ENCODE measurements at places on chromosomes 7 and 10.

DNA sequence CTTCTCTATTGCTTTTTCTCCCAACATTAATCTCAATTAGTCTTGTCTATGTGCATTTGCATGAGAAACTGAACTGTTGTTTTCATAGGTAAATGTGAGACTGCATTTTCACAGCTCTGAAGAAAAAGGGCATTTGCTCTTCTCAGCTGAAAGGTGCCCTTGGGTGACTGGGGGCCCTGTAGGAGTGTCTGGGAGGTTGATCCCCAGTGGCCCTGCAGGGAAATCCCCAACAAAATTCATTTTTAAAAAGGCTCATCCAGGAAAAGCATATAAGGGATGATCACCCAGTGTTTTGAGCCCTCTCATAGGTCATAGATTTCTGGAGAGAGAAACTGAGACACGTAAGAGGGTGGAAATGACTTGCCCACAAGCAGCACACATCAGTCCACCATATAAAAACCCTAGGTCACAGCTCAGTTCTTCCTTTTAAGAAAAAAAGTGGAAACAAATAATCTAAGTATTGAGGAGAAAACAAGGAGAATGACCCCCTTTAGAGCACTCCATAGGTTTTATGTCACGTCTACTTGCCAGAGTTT is 190.3 kb upstream of the AHR start:
- no peak for DNase-seq

DNA sequence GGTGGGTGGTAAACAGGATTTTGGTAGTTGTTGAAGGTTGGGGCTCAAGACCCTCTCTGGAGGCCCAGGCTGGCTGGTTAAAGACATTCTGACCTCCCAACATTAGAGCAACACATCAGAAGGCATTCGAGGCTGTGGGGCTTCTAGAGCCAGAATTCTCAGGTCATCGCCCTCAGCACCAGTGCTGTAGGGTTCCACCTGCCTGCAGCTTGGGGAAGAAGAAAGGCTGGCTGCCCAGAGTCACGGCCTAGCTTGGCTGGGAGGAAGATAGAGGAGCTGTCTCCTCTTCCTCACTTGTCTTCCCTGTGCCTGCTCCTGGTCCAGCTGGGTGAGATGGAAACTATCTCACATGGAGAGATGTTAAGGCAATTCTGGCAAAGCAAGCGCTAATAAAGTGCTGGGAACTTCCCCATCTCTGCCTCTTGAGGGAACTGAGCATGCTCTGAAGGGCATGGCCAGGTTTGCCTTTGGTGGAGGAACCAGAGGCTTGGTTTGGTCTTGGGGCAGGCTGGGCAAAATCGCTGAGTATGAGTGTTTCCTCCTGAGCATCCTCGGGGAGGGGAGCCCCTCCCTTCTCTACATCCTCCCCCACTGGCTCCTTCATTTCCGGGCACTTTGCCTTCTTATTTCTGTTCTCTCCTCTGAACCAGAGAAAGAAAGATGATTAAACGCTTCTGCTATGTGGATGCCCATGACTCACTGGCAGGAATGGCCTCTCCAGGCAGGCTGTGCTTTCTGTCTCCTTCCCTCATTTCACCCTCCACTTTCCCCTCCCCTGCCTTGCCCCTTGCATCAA is 509.0 kb upstream of the PODXL start:
- no peak for DNase-seq

GRCh38 chr7:84422790-84423189 is 228.2 kb upstream of the SEMA3A start:
- no peak for DNase-seq

DNA sequence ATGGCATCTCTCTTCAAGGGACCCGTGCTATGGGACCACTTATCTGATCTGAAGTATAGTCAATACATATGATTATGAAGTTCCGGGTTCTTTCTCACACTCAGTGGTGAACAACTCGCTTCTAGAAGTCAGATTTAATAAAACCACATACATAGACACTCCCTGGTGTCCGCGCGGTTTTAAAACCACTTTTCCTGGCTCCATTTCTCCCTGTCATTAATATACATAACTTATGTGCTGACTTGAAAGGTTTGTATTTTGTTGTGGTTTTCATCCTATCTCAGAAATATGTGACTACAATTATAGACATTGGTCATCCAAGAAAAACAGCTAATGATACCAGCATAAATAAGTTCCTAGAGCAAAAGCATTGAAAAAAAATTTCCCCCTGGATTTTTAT is 34.0 kb downstream of the SVIL start:
- DNase-seq = no peak

DNA sequence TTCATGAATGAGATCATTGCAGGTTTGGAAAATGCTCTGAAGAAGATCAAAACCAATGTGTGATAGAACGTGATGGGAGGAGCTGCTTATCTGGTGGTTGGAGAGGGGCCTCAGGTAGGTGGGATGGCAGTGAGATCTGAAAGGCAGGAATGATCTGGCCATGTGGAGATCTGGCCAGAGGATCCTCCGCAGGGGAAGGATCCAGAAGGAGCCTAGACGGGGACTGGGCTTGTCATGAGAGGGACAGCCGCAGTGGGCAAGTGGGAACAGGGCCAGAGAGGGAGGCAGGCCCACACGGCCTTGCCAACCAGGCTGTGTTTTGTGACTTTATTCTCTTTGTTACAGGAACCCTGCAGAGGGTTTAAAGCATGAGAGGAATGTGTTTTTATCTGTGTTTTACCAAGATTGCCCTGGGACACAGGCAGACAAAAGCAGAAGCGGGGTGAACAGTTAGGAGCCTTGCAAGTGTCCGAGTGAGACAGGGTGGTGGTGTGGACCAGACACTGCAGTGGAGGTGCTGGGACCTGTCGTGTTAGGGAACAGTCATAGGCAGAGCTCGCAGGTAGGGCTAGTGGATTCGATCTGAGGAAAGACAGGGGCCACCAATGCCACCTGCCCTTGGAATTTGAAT is 66.6 kb downstream of the TLL2 start:
- no peak for DNase-seq

GRCh38 chr10:71082960-71083715 is 129.2 kb upstream of the UNC5B start:
- no peak for DNase-seq

DNA sequence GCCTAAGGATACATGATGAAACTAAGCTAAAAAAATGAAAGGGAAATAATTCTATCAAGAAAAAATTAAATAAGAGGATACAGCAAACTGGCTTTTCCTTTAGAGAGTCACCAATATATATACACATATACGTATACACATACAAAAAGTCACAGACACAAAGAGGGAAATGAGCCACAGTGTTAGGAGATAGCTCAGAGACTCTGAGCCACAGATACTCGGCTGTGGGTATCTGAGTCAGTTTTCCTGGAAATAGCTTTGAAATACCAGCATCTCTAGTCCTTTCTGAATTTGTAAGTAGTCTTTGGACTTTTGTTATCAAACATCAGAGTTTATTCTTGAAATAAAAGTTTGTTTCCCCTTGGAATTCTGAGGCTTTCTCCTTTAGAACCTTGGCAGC is 111.8 kb downstream of the TBXAS1 start:
- DNase-seq = no peak

DNA sequence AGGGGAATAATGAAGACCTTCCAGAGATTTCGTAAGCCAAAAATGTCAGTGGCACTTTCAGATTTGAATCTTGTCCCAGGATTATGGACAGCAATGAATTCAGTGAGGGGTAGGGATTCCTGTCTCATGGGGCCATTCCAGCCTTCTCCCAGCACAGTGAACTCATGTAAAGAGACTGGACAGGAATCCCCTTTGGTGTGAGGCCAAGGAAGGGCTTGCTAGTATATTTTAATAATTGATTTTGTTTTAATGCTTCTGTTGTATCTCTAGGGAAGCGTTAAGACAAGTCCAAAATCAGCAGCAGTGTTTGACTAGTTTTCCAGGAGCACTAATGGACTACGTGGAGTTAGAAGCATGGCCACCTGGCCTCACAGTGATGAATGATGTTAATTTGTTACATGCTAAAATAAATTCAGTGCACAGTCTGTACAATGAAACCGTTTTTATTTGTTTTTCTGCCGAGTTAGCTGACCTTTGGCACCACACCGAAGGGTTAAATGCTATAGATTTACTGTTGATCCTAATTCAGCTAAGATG is 214.0 kb upstream of the DKK1 start:
- no peak for DNase-seq

DNA sequence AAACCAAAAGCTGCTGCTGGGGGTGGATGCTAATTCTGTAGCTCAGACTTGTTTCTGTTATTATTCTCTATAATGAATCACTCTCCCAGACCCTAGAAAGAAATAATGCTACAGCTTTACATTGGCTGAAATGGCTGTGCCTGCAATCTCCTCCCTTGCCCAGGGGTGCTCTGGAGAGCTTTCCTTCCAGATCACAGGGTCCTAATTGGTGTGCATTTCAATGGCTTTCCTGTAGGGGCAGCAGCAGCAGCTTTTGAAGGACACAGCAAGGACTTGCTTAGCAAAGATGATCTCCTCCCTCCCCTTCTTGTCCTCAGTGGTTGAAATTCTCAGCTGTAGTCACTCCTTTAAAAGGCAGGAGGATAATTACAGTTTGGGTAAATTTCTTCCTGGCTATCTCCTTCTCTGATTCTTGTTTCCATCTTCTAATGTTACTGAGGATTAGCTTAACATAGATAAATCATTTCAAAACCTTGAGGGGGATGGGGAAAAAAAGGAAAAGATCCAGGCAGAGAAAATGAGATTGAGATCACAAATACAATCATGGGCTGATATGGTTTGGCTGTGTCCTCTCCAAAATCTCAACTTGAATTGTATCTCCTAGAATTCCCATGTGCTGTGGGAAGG is 120.2 kb upstream of the CTTNBP2 start:
- DNase-seq = no peak

- DNase-seq = no peak
Measured at GRCh38 chr7:107686816-107687387, 26.3 kb downstream of the SLC26A4 start.

- no peak for DNase-seq
Measured at GRCh38 chr10:121899727-121900126, 28.1 kb downstream of the ATE1 start.

GRCh38 chr10:119447823-119448546 is 94.5 kb downstream of the RGS10 start:
- no peak for DNase-seq

GRCh38 chr7:85710960-85711359 is 524.1 kb upstream of the SEMA3D start:
- no peak for DNase-seq

- DNase-seq = no peak
Measured at GRCh38 chr7:144907577-144907976, 71.7 kb upstream of the TPK1 start.
